ENCODE measurements at places on chromosomes 12 and 14.
A peak's percentile ranks its signal among the peaks of the same experiment; 100 is the strongest.

DNA sequence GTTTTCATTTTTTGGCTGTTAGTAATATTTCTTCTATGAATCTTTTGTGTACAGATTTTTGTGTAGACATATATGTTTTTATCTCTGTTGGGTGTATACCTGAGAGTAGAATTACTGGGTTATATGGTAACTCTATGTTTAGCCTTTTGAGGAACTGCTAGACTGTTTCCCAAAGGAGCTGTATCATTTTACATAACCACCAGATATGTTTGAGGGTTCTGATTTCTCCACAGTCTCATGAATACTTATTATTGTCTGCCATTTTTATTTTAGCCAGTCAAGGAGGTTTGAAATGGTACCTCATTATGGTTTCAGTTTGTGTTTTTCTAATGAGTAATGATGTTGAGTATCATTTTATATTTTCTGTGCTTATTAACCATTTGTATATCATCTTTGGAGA, 1.9 kb downstream of the PCNX4 start:
- ATAC-seq = no peak

DNA sequence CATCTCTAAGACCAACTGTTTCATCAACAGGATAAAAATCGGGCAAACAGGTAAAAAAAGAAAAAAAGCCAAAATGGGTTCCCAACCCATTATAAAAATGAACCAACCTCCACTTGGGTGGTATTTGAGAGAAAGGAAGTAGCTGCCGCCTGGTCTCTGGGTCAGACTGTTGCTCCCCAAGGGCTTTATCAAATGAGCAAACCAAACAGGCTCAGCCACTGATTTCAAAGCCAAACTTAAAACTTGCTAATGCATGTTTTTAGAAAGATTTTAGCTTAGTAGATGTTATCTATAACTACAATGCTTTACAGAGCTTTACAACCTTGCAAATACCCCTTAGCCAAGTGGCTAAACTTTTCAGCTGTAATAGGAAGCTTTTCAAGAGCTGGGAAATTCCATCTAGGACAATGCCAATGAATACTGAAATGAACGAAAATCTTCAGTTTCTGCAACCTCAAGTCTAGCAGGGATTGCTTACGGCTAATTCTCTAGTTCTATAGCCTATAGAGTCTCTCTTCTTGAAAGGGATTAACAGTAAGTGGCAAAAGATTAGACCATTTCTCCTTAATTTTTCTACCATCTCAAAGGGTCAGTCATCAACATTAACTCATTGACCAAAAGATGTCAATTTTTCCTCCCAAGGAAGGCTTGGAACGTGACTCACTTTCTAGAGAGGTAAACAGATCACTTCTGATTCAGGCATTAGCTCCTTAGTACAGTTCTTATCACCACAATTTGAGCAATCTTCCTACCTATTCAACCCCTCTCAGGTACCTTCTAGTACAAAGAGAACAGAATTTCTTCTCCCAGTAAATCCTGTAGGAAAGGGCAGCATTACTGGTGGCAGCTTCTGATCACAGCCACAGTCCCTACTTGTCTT, 4.2 kb downstream of the PPM1H start:
- ATAC-seq = no peak

DNA sequence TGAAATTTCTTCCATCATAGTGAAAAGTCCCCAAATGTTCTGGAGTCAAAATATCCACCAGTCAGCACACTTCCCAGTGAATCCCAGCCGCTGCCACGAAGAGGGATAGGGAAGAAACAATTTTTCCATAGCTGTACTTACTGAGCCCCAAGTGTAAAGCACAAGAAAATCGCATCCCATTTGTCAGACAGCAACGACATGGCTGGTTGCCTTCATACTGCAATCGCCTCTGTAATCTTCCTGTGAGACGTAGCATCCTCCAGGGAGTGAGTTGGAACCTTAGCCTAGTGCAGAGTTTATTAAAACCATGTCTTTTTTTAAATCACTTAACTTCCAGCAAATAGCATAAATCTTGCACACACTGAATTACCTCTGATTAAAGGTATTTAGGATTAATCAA, 56.8 kb downstream of the GNG2 start:
- ATAC-seq = no peak

DNA sequence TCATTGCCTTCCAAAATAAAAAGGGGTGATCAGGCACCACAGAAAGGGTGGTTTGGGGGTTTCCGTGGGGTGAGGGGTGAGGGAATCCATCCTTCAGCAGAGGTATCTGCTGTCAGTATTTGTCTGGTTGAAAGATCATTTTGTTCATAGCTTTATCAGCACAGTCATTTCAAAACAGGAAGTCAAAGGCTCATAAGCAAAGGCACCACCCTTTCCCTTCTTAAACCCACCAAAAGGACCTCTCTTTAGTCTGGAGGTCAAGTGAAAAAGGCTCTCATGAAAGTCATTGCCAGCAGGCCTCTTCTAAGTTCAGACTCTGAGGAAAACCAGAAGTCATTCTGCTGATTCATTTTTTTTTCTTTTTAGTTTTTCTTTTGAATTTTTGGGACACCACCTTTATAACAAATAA, 6.2 kb downstream of the CHST11 start:
- ATAC-seq = peak; percentile 54

DNA sequence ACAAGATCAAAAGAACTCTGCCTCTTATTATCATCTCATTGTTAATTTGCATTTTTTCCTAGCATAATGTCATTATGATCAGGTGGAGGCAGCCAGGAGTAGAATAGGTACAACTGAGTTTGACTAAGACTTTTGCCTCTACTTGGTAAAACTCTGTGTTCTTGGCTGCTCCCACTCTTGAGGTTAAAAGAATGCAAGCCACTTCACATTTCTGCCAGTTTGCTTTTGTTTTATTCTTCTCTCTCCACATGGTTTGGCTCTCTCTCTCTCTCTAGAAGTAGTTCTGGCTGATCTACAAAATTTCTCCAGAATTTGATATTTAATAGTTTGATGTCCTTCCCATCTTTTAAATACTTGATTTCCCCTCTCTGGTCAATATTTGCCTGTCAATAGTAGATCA, 170.7 kb upstream of the E2F7 start:
- no peak for ATAC-seq

- no peak for ATAC-seq
Observed at GRCh38 chr14:104593241-104593701, 11.3 kb downstream of the TMEM179 start.

GRCh38 chr12:95741635-95742034, 48.9 kb downstream of the NTN4 start:
- no peak for ATAC-seq

GRCh38 chr12:107442326-107442987, 243.1 kb upstream of the PWP1 start:
- ATAC-seq = no peak

- no peak for ATAC-seq
Observed at GRCh38 chr12:57173683-57174082, 26.3 kb upstream of the LRP1-AS start.

- ATAC-seq = peak; percentile 51
Observed at GRCh38 chr12:50986966-50987737, 34.8 kb downstream of the HIGD1C start.

GRCh38 chr12:119176267-119177055, 2.3 kb upstream of the HSPB8 start:
- ATAC-seq = no peak

DNA sequence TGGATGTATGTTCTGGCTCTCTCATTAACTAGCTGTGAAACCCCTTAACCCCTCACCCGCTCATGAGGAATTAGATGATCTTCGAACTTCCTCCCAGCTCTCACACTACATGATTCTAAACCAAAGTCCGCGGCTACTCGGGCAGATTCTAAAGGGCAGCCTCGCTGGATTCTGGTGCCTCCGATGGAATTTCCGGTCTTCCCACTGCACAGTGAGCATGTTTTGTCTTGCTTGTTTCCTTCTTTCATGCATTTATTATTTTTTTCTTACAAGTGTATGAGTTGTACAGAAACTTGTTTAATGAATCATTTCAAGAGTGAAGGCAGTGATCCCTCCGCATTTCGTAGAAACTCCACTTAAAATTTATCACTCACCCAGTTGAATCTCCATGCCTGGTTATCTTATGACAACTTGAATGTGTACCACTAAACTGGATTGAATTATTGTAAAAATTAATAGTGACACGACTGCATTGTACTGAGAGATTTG, 4.5 kb upstream of the HCAR3 start:
- peak; percentile 68 for ATAC-seq

DNA sequence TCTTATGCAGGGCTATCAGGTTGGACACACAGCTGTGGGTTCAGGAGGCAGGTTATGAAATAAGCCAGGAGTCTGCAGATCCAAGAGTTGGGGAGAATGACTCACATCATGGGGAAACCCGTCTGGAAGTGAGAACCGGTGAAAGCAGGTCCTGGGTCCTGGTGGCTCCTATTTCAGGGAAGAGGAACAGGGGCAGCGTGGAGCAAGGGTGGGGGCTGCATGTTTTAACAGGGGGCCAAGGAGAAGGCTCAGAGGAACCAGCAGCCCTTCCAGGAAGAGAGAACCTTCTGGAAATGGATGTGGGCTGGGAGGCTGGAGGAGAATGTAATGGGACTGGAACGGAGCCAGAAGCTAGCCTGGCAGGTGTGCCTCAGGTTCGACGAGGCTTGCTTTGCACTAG, 7.8 kb upstream of the KRT74 start:
- ATAC-seq = no peak

DNA sequence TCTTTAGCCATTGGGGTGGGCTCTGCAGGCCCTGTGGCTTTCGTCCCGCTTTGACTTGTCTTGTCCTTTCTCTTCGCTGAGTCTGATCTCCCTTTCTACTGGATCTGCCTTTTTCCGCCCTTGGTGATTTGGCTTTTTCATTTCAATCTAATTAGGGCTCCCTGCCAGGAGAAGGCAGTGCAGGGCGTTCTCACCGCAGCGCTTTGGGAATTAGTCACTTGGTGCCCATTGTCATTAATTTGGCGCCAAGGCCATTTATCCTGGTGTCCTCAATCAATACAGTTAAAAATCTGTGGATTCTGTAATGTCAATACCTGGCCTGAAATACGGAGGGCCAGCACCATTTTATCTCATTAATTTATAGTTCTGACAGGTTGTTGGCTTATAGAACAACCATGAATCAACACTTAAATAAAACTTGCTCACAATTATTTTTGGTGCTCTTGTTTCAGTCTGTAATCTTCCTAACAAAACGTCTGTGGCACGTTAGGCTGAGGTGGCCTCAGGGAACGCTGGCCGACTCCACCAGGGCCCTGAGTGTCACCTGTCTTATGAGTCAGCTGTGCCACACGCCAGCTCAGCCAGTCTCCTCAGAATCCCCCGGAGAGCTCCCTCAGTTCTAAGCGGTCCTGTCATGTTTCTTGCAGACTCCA, 115.7 kb downstream of the BEGAIN start:
- ATAC-seq = no peak

DNA sequence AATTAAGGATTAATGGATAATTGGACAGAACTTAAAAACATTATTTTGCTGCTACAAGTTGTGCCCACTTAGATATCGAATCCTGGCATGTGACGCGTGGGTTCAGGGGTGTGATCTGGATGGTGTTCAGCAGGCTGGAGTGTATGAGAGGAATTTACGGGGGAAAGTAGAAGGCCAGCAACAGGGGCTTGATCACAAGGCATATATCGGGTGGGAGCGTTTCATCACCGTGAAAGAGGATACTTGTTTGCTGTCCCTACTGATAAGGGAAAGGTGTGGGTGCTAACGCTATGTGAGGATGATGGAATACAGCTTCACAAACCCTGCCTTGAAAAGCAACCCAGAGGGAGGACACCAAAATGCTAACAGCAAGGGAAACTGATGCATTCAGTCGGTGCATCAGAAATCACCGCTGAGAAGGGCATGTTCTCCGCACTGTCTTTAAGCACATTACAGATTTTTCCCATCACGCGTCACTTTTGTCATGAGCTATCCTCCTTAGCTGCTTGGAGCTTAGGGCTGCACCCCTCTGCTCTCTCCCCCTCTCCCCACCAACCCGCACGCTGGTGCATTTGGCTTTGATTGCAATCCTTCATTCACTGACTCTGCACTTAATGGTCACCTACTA, 13.4 kb downstream of the HHIPL1 start:
- ATAC-seq = no peak

- peak; percentile 27 for ATAC-seq
Observed at GRCh38 chr14:24307575-24308341, at the start of gene CIDEB. CIDEB (minus strand) TSS chr14:24307977; CDS start chr14:24307858, 119 bp downstream.

DNA sequence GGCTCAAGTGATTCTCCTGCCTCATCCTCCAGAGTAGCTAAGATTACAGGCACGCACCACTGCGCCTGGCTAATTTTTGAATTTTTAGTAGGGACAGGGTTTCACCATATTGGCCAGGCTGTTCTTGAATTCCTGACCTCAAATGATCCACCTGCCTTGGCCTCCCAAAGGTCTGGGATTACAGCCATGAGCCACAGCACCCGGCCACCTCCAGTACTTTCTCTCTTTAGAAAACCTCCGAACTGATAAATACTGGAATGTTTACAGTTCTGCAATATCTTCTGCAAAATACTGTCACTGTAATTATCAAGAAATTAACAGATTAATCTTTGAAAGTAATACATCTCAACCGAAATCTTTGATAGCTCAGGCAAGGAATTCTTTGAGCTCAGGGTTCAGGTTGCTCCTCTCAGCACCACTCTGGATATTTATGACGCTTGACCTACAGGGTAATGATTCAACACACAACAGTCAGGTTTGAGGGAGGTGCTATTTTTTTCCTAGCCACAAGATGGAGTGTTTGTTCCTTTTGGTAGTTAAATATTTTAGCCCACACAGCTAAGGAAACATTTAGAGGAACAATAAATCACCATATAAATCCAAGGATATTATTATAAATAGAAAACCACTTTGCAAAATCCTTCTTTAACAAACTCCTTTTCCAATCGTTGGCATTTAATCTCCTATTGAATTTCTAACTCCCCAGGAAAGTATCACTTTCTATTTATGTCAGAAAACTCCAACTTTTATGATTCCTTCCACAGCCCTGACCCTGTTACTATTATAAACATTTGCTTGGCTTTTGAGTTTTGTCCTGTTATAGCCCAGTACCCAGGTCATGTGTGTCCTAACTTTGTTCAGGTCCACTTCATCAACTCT, 48.6 kb upstream of the GTF2A1 start:
- peak; percentile 54 for ATAC-seq

- ATAC-seq = peak; percentile 11
Observed at GRCh38 chr14:21990116-21990515, 316.5 kb upstream of the OR4E1 start.

GRCh38 chr12:92977326-92977725, 48.2 kb upstream of the EEA1 start:
- ATAC-seq = no peak

- ATAC-seq = no peak
Observed at GRCh38 chr14:48250575-48250974, 575.2 kb upstream of the MDGA2 start.

All from activated T-helper 17 cell treated with anti-CD3 and anti-CD28 coated beads, Interleukin-2, amount 50 U/mL, for 72 hours (primary cell).